ENCODE measurements at places on chromosomes 11 and 22.

- no peak for DNase-seq
Measured at GRCh38 chr11:68804786-68805185, 36.9 kb downstream of the CPT1A start.

DNA sequence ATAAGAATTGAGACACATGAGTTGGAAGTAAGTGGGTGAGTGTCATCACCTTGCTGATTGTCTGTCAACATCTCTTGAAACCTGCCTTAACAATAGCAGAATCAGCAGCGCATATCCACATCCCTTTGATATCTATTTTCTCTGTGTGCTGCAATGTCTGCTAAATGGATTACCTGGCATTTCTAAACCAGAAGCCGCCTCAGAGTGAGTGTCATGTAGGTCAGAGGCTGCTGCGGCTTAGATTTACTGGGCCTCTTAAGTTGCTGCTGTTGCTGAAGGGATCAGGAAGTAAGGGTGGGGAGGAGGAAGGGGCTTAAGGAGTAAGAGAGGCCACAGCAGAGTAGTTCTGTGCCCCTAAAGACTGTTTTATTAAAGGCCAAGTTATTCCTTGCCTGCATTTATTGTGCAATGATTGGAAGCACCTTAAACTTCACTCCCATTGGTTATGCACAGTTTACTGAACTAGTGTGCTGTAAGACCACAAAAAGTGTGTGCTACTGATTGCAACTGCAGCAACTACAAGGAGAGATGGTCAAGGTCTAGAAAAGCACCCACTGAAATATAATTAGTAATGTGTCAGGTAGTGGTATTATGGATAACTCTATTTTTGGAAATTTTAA lies 29.8 kb upstream of the TMEM41B start:
- no peak for DNase-seq

DNA sequence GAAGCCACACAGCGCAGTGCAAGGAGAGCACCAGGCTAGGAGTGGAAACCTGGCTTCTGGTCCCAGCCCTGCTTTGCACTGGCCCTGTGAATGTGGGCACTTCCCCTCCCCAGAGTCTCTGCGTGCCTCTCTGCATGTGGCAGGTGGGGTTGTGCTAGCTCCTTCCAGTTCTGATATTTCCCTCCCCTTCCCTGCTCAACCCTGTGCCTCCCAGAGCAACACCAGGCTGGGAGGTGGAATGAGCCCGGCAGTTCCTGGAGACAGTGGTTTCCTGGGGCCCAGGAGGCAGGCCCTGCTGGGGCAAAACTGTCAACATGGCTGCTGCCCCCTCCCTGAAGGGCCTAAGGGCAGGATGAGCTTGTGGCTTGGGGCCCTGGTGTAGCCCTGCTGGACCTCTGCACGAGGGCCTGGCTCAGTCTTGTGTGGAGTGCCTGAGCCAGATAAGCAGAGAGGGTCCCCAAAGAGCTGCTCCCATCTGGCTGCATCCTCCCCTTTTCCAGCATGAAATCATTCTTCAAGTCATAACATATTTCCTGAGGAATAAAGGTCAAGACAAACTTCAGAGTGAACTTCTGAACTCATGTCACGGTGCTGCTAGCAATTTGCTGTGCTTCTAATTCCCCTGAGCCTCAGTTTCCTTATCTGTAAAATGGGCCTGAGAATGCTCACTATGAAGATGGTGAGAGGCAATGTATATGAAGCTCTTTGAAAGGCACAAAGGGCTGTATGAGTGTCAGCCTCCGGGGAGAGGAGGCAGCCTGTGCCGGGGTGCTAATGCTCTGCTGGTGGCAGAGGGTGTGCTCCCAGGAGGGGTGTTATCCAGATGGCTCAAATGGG lies 116.0 kb downstream of the GRIK4 start:
- no peak for DNase-seq

DNA sequence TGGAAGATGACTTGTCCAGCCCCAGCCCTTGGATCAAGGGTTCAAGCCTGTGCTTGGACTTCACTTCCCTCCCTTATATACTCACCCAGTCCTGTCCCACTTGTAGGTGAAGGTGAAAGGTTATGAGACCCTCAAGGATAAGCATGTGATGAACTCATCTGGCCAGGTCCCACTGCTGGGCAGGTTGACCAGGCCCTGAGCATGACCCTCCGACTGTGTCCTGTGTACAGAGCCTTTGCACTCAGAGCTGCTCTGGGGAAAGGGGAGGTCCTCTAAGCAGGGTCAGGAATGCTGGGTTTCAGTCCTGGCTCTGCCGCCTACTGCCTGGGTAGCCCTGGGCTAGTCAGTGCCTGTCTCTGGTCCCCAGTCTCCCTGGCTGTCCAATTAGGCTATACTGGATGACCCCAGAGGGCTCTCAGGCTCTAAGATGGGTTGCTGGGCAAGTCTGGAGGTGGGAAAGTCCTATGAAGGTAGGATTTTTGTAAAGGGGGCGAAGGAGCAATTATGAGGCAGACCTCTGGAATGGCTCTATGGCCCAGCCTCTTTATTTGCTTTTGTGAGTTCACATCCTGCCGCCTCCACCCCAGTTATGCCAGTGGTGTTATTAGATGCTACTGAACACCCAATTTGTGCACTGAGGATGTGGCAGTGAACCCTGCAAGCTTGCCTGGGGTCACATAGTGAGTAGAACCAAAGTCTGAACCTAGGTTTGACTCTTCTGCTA lies 14.1 kb downstream of the DGAT2 start:
- no peak for DNase-seq

DNA sequence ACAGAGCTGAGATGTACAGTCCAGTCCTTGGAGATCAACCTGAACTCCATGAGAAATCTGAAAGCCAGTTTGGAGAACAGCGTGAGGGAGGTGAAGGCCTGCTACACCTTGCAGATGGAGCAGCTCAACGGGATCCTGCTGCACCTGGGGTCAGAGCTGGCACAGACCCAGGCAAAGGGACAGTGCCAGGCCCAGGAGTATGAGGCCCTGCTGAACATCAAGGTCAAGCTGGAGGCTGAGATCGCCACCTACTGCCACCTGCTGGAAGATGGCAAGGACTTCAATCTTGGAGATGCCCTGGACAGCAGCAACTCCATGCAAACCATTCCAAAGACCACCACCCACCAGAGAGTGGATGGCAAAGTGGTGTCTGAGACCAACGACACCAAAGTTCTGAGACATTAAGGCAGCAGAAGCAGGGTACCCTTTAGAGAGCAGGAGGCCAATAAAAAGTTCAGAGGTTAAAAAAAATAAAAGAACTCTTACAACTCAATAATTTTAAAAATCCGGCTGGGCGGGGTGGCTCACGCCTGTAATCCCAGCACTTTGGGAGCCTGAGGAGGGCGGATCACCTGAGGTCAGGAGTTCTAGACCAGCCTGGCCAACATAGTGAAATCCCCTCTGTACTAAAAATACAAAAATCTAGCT lies 69.9 kb upstream of the RTL6 start:
- DNase-seq, result no peak

DNA sequence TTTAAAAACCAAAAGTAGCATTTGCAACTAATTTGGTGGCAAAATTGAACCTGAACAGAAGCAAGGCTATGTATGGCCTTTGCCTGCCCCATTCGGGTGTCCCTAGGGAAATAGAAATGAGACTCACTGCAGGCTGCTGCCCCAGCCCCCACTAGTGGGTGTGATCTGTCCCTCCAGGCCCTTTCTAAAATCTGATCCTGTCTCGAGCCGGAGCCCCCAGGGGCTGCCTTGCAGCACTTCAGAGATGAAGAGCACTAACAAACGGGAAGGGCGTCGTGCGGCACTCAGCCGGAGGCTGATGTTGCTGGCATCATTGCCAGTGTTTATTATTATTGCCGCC lies 43.2 kb downstream of the CD82 start:
- no peak for DNase-seq

DNA sequence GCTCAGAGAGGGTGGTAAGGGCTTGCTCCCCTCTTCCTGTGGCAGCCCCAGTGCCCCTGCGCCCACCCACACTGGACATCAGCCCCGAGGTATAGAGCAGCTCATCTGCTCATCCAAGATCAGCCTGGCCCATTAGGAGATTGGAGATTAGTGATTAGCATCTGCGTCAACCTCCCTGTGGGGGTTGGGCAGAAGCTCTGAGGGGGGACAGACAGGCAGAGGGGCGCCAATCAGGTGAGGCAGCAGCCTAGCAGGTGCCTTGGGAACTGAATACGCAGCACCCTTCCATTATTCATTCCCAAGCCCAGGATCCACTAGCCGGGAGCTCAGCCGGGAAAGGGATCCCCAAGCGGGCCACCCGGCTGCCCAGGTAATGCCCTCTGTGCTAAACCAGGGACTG lies 11.0 kb downstream of the SMTN start:
- no peak for DNase-seq

DNA sequence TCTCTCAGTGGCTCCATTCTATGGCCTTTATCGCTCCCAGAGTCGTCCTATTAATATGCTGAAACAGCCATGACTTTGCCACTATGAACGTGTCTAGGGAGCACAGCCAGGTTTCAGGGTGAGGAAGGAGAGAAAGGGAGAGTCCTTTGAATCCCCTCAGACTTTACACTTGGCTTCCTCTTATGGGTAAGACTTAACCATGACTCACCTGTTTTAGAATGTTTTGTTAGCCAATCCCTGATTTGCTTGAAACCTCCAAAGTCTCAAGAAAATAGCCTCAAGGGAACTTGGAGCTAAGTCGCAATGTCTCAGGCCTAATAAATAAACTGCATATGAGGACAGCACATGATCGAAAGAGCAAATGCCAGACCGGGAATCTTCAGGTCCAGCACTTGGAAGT lies 131.2 kb upstream of the RCN1 start:
- no peak for DNase-seq

- no peak for DNase-seq
Measured at GRCh38 chr22:35435201-35435740, 35.3 kb downstream of the MCM5 start.

- DNase-seq, result no peak
Measured at GRCh38 chr11:84608837-84609196, 1018.3 kb downstream of the DLG2 start.

DNA sequence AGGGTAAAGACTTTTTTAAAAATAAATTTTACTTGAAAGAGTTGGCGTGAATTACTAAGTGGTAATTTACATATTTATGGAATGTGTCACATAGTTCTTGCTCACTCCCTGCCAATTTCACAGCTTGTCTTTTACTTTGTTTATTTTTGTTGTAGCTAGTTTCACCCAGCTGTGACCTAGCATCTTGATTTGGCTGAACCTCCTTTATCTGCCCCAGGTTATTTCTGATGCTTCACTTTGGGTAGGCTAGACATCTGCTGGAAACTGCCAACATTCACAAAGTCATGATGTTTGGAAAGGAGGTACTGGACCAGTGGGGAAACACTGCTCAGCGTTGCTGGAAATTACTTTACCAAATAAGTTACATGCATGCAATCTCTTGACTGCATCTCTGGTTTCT lies 1676.0 kb upstream of the RAG2 start:
- no peak for DNase-seq

GRCh38 chr11:60005360-60005759 lies 11.6 kb upstream of the OOSP4B start:
- DNase-seq, result no peak

GRCh38 chr11:94297985-94298576 lies 6.3 kb upstream of the IZUMO1R start:
- DNase-seq, result no peak

DNA sequence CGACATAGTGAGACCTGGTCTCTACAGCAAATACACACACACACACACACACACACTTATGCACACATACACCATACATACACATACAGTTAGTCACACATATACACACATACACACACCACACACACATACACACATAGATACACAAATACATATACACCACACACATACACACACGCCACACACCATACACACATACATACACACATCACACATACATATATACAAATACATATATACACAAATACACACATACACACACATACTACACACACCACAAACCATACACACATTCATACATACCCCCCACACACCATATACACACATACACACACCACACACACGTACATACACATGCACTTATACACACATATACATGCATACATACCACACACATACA lies 57.7 kb downstream of the MICAL2 start:
- DNase-seq, result no peak

DNA sequence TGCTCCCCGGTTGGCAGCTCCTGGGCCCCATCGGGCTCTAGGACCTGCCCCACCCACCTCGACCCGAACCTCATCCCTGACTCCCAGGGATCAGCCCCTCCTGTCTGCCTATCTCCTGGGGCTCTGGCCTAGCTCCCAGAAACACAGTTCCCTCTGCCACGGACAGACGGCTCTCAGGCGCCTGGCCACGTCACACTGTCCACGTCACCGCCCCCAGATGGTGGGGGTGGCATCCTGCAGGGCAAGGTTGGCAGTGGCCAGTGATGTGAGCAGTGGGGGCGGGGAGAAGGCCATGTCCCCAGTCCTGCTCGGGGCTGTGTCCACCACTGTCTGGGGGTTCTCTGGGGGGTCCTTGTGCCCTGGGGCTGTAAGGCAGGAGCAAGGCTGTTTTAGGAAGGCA lies 29.2 kb downstream of the SYT7 start:
- DNase-seq, result no peak

DNA sequence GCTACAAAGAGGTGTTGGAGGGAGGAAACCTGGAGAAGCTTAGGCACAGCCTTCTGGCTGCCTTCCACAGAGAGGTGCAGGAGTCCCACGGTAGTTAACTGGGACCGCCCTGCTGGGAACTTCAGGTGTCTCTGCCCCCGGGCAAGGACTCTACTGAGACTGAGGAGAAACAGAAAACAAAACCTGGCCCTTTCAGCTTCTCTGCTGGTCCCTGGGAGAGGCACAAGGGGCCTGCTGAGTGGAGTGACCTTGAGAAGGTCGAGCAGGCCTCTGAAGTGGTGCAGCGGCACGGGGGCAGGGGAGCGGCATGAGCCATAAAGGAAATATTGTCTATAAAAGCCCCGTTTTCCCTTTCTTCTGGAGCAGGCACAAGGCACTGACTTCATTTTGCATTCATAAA lies 38.9 kb downstream of the NTM start:
- DNase-seq, result no peak

DNA sequence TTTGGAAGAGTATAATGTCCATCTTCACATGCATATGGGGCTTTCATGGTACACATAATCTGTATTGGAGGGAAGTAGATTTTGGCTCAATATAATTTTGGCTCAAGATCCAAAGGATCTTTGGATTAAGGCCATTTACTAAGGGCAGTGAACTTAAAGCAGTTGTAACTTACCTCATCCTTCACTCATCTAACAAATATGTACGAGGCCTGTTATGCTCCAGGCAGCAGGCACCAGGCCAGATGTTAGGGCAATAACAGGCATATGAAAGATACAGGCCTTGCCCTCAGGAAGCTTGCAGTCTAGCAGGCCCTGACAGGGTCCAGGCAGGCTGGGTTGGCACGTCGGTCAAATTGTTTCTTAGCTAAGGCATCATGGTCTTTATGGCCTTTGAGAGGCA lies 44.6 kb downstream of the LIF start:
- DNase-seq, result no peak

GRCh38 chr11:19450282-19450681 lies 209.5 kb upstream of the E2F8 start:
- no peak for DNase-seq

DNA sequence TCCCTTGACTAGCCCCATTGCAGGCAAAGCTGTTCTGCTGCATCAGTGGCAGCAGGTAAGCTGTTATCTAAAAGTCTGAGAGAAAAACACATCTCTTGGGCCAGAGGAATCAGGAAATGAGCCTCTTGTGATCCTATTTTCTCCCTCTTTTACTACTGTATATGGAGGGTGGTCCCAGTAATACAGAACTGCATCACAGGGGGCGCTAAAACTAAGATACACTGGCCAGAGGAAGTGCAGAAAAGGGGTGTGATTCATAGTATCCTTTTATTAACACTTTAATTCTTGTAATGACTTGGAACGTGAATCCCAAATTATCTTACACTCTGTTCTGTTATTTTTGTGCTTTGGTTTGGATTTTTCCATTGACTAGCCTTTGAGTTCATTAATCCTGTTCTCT lies 8.8 kb upstream of the MED17 start:
- no peak for DNase-seq

- DNase-seq, result no peak
Measured at GRCh38 chr11:45169310-45170072, 23.1 kb downstream of the PRDM11 start.
